Activated CD4-positive, alpha-beta memory T cell treated with anti-CD3 and anti-CD28 coated beads for 36 hours (primary cell): ENCODE measurements at places on chromosomes 12 and 14. TPM values are rescaled to one million over a fixed set of nuclear protein-coding genes. Genes with fewer than 3 reads are reported as not detected.

The C12orf60 gene
- 3.4 TPM for total RNA-seq

The CELA1 gene
- not detected for total RNA-seq

DNA sequence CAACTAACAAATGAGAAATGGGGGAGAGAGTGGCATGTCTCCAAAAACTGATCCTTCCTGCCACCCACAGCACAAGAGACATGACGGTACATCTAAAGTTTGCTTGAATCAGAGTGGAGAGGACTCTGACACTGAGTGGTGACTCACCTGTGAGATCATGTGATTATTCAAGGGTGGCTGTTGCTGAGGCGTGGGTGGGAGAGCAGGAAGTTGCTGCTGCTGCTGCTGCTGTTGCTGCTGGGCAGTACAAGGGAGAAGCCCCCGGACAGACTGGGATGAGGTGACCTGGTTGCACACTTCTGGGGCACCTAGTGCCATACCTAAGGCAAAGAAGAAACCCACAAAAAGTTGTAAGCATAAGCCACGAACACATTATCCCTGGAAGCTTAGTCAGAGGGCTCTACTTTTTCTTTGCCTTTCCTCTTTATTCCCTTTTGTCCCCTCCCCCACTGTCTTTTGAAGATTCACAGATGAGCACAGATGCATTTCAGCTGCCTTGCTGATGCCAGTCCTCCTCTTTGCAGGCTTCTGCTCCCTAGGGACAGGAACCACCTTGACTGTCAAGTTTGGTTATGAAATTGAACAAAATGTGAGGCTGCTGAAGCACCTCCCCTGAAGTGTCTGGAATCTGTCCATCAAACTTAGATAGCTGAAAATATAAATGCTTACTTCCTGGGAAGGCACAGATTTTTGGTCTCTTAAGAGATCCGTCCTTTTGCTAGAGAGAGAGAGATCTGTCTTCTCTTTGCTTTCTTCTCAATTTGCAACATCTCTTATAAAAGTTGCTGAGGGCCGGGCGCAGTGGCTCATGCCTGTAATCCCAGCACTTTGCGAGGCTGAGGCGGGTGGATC lies 29.4 kb upstream of the STAC3 start:
- no peaks in the 10 kb centered on the region for H3K27me3 ChIP-seq
- H3K36me3 ChIP-seq, result peaks cover 30% of the 10 kb centered on the region
- DNase-seq, result peak; percentile 89

- no peak overlapping the region for H3K27ac ChIP-seq
- no peaks in the 10 kb centered on the region for H3K4me1 ChIP-seq
- no peaks in the 10 kb centered on the region for H3K27me3 ChIP-seq
- DNase-seq, result no peak
Observed at GRCh38 chr12:20000229-20000849, 368.0 kb upstream of the PDE3A start.

DNA sequence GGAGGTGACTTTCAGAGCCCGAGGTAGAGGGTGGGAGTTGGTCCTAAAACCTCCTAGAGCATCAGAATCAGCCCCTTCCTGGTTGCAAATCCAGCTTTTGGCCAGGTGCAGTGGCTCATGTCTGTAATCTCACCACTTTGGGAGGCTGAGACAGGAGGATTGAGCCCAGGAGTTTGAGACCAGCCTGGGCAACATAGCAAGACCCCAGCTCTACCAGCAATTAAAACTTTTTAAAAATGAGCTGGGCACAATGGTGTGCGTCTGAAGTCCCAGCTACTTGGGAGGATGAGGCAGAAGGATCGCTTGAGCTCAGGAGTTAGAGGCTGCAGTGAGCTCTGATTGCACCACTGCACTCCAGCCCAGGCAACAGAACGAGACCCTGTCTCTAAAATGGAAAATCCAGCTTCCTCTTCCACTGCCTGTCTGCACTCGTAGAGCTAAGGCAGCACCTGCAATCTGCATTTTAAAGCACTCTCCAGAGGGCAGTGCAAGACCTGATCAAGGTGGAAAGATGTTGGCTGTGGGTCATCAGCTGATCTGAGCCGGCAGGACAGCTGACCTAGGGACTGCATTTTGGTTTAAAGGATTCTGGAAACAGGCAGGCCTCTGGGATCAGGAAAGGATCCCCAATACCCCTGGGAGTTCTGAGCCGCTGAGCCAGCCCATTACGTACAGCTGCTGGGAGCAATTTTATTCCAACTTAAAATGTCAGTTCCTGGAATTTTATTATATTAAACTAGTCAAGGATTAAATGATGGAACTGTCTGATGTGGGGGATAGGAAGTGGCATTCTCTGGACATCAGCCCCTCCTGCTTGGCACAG lies 1.8 kb upstream of the TESC start:
- no peak overlapping the region for H3K27ac ChIP-seq
- H3K4me3 ChIP-seq, result no peak overlapping the region
- DNase-seq, result no peak
- H3K27me3 ChIP-seq, result peaks cover 24% of the 10 kb centered on the region
- no peaks in the 10 kb centered on the region for H3K36me3 ChIP-seq
- H3K4me1 ChIP-seq, result peaks cover 11% of the 10 kb centered on the region
